T-helper 1 cell (primary cell): ENCODE measurements at places on chromosomes 11 and 22.

DNA sequence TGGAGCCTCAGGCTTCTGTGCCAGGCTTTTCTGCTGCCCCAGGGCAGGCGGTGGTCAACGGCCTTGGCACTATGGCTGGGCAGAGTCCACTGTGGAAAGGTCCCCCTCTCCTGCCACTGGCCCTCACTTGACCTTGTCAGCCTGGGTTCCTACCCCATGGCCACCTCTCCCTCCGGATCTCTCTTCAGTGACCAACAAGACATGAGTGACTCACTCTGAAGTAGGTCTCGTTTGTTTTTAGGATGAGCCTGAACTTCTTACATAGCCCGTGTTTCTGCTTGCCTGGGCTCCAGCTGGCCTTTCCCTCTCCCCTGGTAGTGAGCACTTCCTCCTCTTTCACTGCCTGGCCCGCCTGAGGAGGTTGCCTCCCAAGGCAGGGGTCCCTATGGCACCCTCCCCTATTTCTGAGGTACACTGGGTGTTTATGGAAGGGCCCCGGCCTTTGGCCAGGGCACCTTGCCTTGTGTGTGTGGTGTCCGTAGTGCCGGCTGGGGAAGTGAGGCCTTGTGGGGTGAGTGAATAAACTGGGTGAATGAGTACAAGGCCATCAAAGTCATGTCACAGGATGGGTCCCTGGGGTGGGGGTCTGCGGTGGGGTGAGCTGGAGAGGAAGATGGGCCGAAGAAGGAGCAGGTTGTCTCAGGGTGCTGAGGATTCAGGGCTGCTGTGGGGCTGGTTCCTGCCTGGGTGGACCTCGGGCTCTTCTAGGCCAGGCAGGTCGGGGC, 5.0 kb downstream of the SHANK3 start:
- DNase-seq = no peak

- no peak for DNase-seq
Measured at GRCh38 chr11:73070653-73071052, 71.5 kb downstream of the FCHSD2 start.

DNA sequence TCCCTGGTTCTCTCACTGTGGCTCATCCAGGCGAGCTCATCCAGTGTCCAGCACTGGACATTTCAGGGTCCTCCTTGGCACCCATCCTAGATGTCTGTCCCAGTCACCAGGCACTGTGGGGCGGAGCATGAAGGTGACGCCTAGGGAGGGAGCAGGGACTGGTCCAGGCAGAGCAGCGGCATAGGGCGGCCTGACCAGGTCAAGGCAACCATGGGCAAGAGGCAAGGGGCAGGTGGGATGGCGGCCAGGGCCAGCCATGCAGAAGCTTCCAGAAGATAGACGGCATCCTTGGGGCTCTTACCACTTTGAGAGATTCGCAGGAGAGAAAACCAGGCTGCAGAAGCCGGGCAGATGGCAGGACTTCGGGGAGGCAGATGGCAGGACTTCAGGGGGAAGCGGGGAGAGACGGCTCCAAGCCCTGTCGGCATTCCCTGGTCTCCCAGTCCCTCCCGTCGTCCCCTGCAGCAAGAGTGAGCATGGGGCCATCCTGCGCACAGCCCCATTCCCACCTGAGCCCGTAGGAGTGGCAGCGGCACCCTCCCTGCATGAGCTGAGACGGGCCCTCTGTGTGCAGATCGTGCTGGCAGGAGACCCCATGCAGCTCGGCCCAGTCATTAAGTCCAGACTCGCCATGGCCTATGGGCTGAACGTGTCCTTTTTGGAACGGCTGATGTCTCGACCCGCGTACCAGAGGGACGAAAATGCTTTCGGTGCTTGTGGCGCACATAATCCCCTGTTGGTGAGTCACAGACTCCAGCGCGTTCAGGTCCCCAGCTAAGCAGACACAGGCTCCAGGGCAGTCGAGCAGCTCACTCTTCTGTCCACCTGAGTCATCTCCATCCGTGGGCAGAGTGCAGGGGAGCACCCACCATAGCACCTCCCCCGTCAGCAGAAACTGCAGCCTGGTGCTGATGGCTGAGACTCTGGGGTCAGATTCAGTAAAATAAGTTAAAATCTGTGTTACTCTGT, 20.1 kb upstream of the PANX2 start:
- no peak for DNase-seq

DNA sequence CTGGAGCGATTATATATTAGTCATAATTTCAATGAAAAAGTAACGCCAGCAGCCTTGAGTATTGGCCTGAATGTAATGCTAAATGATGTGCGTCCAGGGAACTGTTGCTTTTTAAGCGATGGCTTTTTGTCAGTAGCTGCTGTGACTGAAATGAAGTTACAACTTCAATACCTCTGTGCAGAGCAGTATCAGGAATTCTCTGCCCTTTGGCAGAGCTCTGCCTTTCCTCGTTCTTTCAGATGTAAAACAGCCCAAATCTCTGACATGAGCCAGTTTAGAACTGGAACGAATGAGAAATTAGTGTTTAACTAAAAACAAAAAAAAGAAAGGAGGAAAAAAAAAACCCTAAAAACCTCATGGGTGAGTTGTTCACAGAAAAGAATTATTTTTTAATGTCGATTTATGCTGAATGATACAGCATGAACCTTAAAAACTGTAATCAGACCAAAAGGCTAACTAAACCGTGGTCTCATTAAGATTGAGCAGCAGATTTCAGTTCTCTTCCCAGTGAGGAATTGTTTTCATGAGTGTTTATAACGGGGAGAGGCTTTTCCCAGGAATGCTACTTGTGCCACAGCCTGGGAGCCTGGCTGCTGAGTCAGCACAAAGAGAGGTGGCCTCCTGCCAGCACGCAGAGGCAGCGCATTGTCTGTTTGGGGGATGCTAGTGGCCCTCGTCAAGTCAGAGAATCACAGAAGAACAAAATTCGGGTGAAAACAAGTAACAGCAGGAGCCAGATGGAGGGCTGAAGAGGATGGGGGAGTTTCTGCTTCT, 146.2 kb upstream of the RASSF10 start:
- DNase-seq = no peak

DNA sequence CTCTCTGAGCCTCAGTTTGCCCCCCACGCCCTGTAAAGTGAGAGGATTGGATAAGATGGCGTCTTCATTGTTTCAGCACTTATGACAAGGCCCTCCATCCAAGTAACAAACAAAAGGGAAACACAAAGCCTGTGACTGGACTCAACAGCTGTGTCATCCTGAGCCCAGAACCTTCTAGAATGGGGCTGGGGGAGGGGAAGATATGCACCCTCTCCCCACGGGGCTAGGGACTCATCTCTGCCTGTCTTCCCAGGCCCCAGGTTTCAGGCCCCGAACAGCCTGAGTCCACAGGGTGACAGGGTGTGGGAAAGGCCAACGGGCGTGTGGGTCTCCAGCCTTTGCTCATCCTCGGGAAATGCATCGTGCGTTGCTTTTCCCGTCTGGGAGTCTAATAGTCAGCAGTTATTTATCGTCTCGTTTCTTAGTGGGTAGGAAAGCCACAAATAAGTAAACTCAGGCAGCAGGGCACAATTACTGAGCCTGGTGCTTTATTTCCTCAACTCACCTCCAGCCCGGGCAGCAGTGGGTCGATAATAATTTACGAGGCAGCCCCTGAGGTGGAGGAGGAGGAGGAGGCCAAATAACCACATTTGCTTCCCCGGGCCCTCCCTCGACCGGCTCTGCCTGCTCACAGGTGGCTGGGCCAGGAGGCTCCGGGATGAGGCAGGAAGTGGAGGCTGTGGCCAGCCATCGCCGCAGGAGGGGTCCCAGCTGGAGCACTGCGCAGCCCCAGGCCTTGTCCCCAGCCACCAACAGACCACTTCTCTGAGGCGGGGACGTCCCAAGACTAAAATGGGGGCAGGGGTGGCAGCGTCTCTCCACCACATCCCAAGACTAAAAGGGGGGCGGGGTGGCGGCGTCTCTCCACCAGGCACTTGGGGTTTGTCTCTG, 54.4 kb downstream of the FLRT1 start:
- no peak for DNase-seq

DNA sequence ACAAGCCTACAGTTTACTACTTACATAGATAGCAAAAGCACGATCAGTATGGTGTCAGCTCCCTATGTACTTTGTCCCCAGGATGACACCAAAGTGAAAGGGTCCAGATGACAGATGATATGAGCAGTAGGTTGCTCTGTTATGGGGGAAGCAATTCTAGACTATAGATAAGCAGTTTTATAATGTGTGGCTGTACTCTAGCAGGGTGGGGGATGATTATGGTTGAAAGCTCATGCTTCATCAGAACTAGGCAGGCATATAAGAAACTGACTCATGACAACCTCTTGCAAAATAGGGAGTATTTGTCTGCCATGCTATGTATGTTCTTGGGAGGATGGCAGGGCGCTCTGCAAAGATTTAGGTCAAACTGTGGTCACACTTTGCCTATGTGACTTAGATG, 158.2 kb upstream of the ZBED5 start:
- no peak for DNase-seq

DNA sequence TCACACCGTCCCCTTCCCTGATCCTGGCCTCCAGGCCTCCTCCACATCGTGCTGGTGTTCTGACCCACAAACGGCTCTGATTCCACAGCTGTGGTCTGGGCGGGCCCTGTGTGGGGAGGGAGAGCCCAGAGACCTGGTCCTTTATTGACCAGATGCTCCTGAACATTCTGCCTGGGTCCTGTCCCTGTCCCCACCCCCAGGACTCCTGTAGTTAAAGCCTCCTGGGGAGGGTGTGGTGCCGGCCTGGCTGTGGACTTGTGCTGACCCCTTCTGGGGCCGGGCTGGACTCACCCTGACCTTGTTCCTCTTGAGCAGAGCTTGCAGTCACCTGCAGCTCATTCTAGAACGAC, 128.7 kb downstream of the CTTN start:
- no peak for DNase-seq

GRCh38 chr11:90847268-90847886, 624.5 kb upstream of the CHORDC1 start:
- no peak for DNase-seq

DNA sequence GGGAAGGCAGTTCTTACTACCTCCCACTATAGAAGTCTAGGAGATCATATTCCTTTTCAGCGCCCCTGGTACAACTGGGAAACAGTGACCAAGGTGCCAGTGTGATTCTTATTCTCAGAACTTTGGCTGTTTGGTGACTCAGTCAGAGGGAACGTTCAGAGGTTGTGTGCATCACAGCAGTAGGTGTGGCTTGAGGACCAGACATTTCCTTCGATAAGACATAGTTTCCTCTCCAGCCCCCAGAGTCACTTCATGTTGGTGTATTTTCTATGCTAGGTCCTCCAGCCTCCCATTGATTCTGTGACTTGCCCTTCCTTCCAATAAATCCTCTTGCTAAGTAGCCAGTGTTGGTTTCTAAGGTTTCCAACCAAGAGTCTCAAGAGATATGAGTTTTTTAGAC, 171.9 kb upstream of the MPPED2 start:
- DNase-seq = no peak

GRCh38 chr11:123815122-123815521, 9.0 kb upstream of the OR6M1 start:
- no peak for DNase-seq

DNA sequence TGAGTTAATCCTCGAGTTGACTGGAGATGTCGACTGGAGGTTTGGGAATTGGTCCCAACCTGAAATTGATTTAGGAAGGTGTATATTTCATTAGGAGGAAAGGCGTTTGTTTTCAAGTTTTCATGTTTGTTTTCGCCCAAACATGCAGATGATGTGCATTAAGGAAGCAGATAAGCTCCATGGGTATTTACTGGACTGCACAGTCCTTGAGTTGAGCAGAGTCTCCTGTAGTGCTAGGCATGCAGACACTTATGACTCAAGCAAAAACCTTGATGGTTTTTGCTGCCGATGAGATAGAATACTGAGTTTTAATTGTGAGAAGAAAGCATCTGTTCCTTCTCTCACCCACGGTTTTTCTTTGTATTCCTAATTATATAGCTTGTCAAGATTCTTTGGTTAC, 27.9 kb downstream of the CABIN1 start:
- no peak for DNase-seq
